ENCODE measurements at places on chromosomes 7 and 10.

DNA sequence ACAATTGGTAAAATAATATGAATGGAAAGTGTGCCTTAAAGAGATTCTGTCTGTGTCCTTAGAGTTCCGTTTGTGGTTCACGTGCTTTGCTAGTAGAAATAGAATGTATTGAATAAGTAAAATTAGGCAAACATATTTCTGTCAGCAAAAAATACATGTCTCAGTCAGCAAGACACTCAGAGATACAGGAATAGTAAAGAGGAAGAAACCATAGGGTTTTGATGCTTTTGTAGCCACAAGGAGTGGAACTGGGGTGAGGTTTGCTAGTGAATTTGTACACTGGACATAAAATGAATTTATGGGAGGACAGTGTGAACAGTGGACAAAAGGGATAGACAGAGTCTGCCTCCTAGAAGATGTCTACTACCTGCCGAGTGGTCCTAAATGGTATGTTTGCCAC lies 289.2 kb upstream of the NRP1 start:
- DNase-seq: no peak

- no peak for DNase-seq
Measured at GRCh38 chr10:102421757-102422512, 1.3 kb downstream of the FBXL15 start.

- no peak for DNase-seq
Measured at GRCh38 chr7:142567201-142568075, 181.8 kb upstream of the PRSS1 start.

GRCh38 chr7:141660259-141660658 lies 41.7 kb downstream of the DENND11 start:
- DNase-seq: no peak

DNA sequence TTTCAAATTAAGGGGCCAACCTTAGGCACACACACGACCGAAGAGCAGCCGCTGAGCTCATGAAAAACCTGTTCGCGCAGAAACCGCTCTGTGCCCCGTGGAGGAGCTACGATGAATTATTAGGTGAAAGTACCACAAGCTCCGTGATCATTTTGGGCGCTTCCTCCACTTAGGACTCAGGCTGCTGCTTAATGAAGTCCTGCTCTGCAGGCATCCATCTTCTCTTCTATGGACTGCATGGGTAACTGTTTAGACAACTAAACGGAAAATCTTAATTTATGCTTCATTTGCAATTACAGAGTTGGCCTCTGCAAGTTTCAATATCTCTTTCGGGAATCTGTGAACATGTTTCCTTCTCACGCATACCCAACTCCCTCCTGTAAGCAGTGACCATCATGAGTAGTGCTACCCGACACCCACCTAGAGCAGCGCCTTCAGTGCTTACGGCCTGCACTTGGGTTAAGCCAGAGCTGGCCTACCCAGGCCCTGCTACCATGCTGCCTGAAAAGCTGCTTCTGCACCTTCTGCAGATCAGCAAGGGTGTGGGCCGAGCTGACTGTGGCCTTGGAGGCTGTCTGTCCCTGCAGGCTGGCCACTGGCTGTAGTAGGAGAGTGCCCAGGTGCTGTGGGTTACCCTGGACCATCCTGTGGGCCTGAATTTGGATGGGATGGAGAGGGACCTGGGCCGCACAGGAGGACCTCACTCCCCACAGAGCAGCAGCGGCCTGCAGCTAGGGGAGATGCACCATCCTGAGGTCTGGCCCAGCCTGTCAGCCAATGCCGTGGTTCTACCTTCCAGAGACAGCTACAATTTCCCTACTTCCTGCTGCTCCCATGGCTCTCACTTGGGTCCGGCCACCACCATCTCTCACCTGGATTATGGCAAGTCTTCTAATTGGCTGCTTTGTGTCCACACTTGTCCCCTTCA lies 36.0 kb downstream of the GNA12 start:
- no peak for DNase-seq

GRCh38 chr10:104646146-104646545 lies 5.1 kb downstream of the SORCS3 start:
- no peak for DNase-seq

- no peak for DNase-seq
Measured at GRCh38 chr7:5278766-5279165, 4.0 kb upstream of the SLC29A4 start.

GRCh38 chr10:127048630-127049029 lies 143.4 kb downstream of the DOCK1 start:
- DNase-seq: no peak

DNA sequence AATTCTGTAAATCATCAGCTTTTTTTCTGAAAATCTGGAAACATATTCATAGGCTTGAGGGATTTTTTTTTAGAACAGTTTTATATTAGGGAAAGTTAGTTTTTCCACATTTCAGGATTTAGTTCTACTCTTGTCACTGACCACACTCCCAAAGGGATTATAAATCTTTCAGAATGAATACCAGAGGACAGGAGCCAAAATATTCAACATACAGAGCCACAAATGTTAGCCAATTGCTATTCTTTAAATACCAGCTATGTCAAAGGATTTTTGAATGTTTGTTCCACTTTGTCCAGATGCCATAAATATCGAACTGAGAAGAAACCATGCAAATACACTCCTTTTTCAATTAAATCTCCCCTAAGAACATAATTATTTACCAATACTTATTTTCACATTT lies 50.7 kb downstream of the ODAD2 start:
- no peak for DNase-seq

- no peak for DNase-seq
Measured at GRCh38 chr10:63464402-63465292, 1.1 kb downstream of the JMJD1C start.

- DNase-seq: no peak
Measured at GRCh38 chr7:80771523-80771922, 133.1 kb downstream of the CD36 start.

GRCh38 chr10:117610321-117610720 lies 67.8 kb downstream of the EMX2 start:
- no peak for DNase-seq

DNA sequence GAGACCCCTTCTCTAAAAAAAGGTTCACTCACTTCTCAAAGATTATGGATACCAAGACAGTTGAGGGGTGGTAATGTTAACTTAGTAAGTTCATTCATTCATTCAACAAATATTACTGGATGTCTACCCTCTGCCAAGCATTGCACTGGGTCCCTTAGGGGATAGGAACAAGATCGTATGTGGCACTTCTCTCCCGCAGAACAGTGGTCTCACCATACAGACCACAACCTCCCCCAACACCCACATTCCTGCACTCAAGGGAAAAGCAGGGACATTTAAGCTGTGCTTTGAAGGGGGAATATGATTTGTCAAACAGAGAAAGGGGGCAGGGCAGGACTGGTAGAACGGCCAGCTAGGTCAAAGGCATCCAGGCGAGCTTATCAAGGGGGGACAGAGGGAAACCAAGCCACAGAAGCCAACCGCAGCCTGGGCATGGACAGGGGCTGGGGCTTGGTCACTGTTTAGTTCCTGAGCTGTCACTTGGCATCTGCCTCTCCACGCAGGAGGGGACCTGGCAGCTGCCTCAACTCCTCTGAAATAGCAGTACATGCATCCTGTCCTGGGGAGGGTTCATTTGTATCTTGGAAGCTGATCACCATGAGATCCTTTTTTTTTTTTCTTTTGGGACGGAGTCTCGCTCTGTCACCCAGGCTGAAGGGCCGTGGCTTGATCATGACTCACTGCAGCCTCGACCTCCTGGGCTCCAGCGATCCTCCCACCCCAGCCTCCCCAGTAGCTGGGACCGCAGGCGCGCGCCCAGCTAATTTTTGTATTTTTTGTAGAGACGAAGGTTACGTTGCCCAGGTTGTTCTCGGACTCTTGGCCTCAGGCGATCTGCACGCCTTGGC lies 949 bp upstream of the CLIP2 start:
- DNase-seq: no peak

DNA sequence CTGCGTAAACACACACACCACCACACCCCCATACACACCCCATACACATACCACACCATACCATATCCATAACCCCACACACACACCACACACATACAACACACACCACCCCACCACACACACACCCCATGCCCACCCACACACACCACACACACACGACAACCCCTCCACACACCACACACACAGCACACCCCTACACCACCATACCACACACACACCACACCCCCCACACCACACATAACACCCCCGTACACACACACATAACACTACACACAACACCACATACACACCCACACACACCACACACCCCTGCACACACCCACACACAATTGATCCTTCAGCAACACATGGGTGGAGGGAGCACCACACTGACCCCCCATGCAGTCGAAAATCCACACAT lies 50.3 kb upstream of the BMS1 start:
- DNase-seq: no peak

GRCh38 chr7:44184206-44184872 lies 4.9 kb downstream of the GCK start:
- DNase-seq: no peak

- DNase-seq: no peak
Measured at GRCh38 chr7:1103009-1103788, 15.3 kb downstream of the GPER1 start.

- no peak for DNase-seq
Measured at GRCh38 chr10:13560597-13560996, 26.2 kb upstream of the PRPF18 start.

- DNase-seq: no peak
Measured at GRCh38 chr10:72105710-72106109, 17.4 kb upstream of the SPOCK2 start.

Measured in cortex of kidney (tissue), 1 donor.